ENCODE measurements at places on chromosomes 4 and X.

GRCh38 chr4:18815779-18816173 is 794.2 kb upstream of the LCORL start:
- no peak for DNase-seq

DNA sequence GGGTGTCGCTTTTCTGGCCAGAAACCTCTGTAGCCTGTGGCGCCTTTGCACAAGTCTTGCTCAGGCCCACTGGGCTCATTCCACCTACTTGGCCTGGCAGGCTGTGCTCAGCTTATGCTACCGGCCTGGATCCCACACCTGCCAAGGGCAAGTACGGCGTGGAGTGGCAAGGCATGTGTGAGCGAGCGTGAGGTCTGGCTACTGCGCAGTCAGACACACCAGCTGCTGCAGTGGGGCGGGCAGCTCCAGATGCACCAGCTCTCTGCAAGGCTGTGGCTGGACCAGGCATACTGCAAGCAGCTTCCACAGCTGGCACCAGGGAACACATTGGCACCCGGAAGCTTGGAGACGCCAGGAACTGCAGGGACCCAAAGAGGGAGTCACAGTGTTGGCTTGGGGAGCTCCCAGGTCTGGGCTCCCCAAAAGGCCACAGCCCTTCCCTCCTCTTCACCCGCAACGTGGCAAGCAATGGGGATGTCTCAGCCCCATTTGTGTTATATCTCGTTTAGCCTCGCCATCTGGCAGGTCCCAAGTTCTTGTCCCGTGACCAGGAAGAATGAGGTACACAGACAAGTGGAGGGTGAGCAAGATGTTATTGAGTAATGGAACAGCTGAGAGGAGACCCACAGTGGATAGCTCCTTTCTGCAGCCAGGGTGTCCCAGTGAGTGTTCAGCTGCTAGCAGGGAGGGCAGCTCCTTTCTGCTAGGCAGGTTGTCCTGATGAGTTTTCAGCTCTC is 3.8 kb upstream of the FBXW7 start:
- DNase-seq, result no peak

DNA sequence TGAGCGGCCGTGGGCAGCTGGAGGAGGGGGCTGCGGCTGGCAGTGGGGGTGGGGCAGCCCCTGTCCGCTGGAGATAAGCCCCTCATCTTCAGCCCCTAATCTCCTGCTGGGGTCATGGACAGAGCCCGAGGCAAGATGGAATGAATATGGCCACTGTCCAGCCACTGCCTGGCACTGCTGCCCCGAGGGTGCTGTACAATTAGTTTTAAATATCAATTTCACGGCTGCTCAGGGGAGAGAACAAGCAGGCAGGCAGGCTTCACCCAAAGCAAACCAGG is 64.1 kb upstream of the NKX1-1 start:
- DNase-seq, result no peak

DNA sequence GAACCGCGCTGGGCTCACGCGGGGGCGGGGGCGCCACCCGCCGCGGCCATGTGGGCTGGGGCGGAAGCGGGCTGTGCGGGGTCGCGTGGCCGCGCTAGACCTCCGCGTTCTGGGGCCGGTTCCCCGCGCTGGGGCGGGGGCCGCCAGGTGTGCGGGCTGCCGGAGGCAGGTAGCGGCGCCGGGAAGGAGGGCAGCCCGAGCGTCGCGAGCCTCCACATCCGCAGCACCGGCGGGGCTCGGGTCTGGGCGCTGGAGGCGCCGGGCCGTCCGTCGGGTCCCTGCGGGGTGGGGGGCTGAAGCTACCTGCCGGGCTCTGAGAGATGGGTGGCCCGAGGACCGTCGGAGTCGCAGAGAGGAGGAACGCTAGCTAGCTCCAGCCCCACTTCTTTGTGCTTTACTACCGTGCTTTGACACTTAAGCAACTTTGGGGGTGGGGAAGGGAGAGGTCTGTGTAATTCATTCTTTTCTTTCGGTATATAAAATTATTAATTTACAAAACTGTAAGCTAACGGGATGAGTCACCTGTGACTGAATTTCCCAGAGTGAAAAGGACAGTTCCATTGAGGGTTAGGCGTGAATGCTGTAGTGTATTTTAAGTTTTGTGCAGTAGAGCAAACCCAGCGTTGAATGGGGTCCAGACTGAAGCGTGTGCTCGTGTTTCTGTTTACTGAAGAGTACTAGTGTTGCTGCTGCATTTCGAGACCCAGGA is 689 bp downstream of the METAP1 start:
- peak; percentile 24 for DNase-seq

GRCh38 chr4:181671672-181672071 is 571.5 kb upstream of the TENM3 start:
- no peak for DNase-seq

- DNase-seq, result no peak
Observed at GRCh38 chrX:24838629-24839028, 144.9 kb downstream of the POLA1 start.

- no peak for DNase-seq
Observed at GRCh38 chr4:106893903-106894302, 142.2 kb downstream of the DKK2 start.

DNA sequence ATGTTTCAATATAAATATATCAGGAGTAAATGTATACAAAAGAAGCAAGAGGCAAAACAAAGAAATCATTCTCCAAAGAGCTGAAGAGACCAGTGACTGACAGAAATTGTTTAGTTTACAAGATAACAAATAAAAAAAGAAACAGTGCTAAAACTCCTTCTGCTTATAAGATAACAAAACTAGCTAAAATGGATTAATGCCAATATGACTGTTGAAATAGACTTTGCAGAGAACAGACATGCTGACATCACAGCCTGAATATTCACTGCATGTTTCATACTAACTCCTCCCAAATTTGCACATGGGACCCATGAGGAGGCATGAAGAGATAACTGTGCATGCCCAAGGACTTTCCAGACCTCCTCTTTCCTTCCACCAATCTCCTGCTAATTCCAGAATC is 6.2 kb upstream of the GABRA4 start:
- no peak for DNase-seq

GRCh38 chr4:118280501-118281218 is 72.1 kb downstream of the PRSS12 start:
- DNase-seq, result peak; percentile 69

DNA sequence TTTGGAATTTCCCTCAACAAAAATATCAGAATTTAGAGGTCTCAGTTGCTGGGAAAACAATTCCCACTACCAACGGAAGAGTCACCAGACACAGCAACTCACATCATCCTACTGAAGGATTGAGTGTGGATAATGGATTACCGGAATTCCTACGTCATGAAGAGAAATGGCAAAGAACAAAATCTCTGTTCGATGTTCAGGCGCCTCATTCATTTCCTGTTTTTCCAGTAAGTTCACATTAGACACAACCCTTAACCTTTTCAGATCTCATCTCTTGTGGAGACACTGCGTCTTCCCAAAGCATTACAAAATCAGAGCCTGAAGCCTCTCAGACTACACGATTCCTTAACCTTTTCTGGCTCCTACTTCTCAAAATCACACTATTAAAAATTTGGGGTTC is 58.5 kb upstream of the CPEB2 start:
- DNase-seq, result no peak

GRCh38 chrX:76921176-76921575 is 493.7 kb downstream of the MAGEE1 start:
- DNase-seq, result no peak

DNA sequence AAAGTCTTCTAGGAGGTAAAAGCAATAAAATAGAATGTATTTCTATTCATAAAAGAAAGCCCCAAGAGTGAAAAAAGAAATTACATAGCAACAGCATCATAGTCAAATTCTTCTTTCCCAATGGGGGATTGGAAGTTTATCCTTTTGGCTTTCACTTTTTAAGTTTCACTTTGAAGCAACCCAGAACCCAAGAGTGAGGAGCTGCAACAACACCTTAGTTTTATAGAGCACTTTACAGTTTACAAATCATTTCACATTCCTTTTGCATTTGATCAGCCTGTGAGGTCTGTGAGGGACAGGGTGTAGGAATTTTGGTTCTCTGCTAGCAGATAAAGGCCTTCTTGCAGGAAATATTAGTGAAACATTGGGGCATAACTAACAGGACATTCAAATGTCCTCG is 112.0 kb upstream of the NDP start:
- no peak for DNase-seq

GRCh38 chrX:112779139-112779538 is 61.5 kb downstream of the AMOT start:
- DNase-seq, result no peak

- no peak for DNase-seq
Observed at GRCh38 chr4:8777320-8778196, 94.1 kb downstream of the HMX1 start.

- DNase-seq, result no peak
Observed at GRCh38 chr4:93461541-93461940, 367.0 kb upstream of the ATOH1 start.

- no peak for DNase-seq
Observed at GRCh38 chr4:11042760-11043159, 358.2 kb upstream of the CLNK start.

DNA sequence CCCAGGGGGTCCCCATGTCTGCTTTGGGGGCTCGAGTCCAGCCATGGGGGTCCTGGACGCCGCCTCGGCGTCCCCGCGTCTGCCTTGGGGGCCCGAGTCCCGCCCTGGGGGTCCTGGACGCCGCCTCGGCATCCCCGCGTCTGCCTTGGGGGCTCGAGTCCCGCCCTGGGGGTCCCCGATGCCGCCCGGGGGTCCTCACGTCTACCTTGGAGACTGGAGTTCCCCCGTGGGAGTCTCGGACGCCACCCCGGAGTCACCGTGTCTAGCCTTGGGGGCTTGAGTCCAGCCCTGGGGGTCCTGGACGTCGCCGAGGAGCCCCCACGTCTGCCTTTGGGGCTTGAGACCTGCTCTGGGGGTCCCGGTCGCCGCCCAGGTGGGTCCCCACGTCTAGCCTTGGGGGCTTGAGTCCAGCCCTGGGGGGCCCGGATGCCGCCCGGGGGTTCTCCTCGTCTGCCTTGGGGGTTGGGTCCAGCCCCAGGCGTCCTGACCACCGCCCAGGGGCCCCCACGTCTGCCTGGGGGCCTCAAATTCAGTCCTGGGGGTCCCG is 1.1 kb upstream of the GTPBP6 start:
- peak; percentile 35 for DNase-seq

DNA sequence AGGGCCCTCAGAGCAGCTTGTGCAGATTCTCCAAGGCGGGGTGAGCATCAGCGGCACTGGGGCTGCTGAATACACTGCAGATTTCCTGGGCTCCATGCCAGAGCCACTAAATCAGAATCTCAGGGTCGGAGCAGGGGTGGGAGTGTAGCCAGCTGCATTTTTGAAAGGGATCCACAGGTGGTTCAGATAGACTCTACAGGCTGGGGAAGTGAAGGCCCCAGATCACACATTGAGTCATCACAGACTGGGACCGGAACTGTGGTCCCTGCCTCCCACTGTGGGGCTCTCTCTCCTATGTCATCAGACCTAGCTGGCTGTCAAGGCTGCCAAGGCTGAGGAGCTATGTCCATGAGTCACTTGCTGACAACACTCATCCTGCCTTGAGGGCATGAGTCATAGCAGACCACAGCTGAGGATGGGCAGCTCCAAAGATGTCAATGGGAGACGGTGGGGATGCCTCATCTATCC is 162.3 kb upstream of the MAMLD1 start:
- peak; percentile 20 for DNase-seq

- no peak for DNase-seq
Observed at GRCh38 chr4:155946486-155946885, 7.2 kb downstream of the CTSO start.

- DNase-seq, result no peak
Observed at GRCh38 chr4:30716158-30716557, 4.0 kb upstream of the PCDH7 start.

GRCh38 chr4:186829097-186829496 is 105.4 kb upstream of the FAT1 start:
- no peak for DNase-seq

- DNase-seq, result no peak
Observed at GRCh38 chrX:155441097-155441496, 17.3 kb downstream of the F8A3 start.

DNA sequence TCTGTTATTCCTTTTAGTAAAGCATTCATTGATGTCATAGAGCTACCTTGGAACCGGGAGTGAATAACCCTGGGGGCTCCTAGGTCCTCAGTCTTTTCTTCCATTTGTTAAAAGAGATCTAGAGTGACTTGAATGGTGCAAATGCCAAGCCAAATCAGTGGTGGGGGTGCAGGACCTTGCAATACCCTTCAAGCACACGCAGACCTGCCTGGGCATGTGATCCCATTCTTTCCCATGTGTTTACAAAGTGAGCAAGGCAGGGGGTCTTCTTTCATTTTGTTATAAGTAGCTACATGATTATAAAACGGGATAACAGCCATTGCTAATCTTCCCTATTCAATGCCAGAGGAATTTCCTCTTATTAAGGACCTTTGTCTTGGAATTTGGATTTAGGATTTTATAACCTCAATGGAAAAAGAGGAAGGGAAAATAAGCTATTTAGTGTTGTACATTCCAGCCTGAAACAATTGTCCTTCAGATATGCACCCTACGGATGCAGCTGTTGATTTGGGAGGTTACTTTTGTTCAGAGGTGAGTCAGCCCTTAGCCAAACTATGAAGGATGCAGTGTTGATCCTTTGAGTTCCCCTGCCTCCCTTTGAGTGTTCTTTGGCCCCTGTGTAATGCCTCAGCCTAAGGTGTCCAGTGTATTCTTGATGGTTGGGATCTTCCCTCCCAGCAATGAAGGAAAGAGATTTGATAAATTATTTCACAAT is 623.8 kb upstream of the HTR2C start:
- DNase-seq, result no peak

DNA sequence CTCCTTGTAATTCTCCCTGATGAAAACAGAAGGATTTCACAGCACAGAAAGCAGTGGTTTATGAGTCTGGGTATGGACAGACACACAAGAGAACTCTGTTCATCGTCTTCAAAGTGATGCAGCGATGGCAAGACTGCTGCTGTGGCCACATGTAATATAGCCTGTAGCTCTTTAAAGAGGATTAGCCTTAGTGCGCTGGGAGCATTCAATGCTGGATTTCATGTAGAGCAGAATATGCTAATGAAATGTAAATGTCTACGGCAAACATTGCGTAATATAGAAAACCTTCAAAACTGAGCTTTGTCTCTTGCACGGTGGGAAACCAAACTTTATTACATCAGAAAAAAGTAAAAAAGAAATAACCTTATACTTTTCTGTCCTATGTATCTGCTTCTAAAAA is 42.9 kb downstream of the ALPK1 start:
- no peak for DNase-seq

DNA sequence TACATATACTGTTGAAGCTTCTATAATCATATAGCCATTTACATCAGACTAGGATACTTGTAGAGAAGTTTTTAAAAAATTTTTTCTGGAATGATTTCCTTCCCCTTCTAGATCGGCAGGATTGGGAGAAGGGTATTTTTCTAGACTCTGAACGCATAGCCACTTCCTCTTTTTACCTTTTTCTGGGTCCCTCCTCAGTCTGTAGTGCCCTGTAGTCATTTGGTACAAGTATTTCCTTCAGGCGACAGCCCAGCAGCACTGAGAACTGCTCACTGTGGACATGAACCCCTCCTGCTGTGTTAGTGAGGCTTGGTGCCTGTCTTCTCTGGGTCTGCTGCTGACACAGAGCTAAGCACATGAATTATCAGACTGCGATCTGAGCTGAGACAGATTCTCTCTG is 255.4 kb downstream of the ARHGAP10 start:
- no peak for DNase-seq

- no peak for DNase-seq
Observed at GRCh38 chr4:108130955-108131354, 37.8 kb downstream of the LEF1 start.

GRCh38 chr4:84957514-84958420 is 8.7 kb downstream of the WDFY3 start:
- DNase-seq, result no peak

Measured in transverse colon (tissue), 4 donors.